ENCODE measurements at places on chromosomes 5 and 9.

GRCh38 chr9:101478444-101478843 lies 42.9 kb upstream of the ALDOB start:
- no peak for DNase-seq

DNA sequence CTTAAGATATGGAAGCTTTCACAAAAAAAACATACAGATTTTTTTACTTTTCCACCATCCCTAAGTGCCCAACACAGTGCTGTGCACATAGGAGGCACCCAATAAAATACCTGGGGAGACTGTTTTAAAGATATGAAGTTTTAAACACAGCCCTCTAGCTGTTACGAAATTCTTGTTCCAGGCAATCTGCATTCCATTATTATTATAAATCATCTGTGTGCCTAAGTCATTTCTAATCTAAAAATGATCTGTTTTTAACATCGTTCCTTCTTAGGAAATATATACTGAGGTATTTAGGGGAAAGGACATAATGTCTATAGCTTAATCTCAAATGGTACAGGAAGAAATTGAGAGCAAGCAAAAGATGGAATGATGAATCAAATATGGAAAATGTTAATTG lies 32.7 kb upstream of the ISCA1 start:
- DNase-seq: no peak

- DNase-seq: no peak
Measured at GRCh38 chr5:127985811-127986325, 97.7 kb upstream of the SLC12A2 start.

DNA sequence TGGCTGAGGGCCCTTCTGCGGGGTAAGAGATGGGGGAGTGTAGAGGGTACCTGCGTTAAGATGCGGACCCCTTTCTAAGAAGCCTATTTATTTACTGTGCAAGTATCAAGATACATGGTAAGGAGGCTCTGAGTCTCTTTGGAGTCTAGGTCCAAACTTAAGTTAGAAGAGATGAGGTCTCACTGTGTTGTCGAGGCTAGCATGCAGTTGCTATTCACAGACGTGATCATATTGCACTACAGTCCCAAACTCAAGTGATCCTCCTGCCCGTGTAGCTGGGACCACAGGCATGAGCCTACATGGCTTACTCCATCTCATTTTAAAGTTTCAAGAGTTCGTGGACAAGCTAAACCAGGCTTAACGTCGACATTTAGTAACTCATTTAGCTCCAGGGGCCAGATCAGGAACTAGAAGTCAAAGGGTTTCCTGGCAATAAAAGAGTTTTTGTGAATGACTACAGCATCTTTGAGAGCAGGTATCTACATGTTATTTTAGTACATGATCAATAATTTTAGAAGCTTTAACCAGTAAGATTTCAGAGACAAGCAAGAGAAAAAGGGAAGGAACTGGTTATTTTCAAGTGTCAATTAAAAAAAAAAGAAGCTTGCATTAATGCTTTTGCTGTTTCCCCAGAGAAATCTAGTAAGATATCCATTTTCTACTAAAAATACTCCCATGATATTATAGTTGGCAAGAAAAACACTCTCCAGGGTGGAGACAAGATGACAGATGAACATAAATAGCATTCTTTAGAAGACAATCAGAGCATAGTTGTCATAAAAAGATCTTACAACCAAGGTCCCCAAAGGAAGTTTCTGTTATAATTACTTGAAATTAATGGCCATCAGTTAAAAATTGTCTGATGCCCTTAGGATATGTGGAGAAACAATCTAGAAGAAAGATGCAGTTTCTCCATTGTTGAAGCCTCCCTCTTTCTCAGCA lies 141.3 kb downstream of the SCAMP1 start:
- no peak for DNase-seq

DNA sequence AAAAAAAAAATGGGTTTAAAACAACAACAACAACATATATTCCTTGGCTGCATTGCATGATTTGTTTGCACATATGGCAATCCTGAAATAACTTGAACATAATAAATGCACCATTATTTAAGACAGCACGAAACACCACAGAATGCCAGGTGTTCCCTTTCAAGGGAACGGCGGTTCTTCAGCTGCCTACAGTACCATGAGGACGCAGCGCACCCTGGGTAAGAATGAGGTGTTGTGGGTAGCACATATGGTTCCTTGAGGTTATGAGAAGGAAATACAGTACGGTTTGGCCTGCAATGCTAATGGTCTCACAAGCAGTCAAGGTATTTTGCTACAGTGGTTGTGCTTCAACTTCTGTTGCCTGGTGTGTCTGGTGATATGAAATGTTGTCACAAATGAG lies 174.8 kb downstream of the SLC12A2 start:
- DNase-seq: no peak

DNA sequence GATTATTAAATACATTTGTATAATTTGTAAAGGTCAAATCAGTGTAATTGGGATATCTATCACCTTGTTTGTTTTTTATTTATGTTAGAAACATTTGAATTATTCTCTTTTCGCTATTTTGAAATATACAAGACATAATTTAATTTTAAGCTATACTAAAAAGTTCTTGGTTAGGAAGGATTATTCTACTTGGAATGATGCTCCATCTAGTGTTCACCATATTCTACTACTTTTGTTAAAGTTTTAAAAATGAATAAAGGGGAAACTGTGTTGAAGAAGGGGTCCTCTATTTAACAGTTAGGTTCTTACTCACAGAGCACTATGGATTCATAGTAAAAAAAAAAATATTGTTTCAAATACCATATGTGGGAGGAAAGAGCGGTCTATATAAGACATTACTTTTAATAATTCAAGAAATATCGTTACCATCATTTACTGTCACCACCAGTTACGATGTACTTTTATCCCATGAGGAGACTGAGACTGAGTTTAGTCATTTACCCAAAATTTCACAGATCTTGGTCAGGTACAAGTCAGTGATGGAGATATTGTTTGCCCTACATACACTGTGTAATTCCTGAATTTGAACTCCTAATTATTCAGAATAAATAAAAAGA lies 6.3 kb upstream of the STOM start:
- DNase-seq: no peak

DNA sequence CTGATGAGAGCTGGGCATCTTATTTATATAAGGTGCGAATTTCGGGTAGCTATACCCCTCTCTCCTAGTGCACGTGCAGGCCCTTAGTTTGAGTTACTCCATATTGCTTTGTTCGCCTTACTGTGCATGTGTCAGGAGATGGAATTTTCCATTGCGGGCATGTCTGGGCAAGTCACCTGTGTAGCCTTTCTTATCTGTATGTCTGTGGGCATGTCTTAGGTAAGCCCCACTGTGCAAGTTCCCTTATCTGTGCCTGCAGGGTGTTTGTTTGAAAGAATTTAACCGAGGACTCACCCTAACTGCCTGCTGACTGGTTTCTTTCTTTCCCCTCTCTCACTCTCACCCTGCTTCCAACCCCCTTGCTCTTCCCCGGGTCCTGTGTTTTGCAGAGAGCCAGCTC lies 140.7 kb upstream of the RANBP3L start:
- no peak for DNase-seq

DNA sequence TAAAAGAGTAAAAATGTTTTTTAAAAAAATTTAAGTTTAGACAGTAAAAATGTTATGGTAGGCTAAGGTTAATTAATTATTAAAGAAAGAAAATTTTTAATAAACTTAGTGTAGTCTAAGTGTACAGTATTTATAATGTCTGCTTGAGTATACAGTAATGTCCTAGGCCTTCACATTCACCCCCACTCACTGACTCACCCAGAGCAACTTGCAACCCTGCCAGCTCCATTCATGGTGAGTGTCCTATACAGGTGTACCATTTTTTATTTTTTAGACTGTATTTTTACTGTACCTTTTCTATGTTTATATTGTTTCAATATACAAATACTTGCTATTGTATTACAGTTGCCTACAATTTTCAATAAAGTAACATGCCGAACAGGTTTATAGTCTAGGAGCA lies 234.1 kb downstream of the AUH start:
- no peak for DNase-seq

- no peak for DNase-seq
Measured at GRCh38 chr5:54363669-54364068, 53.3 kb upstream of the ARL15 start.

- DNase-seq: no peak
Measured at GRCh38 chr5:78985725-78986223, 664 bp upstream of the ARSB start.
